ENCODE measurements at places on chromosomes 7 and 10.

DNA sequence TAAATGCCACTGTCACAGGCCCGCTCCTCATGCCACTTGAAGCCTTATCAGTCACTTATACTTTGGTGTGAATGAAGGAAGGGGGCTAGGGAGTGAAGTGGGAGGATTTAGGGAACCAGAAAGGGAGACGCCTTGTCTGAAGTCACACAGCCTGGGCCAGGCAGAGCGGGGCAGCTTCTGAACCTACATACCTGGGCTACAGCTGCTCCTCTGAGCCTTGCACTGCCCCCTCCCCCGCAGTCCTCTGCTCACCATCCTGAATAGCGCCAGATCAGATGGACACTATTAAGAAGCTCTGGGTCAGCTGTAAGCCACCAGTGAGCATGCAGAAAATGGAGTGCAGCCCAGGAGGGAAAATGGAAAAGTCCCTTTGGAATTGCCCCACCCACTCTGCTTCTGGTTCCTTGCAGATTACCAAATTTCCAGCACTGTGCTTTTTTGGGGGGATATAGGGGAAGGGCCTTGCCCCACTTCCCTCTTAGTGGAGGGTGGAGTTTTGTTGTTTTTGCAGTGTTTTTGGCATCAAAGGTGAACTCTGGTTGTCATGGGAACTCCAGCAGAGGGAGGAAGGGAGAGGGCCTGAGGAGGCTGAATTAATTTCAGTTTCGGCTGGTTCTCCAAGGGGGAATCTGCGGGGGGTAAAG lies 35.0 kb upstream of the ADCYAP1R1 start:
- no peak for DNase-seq

GRCh38 chr7:128112018-128112780 lies 81.0 kb upstream of the LRRC4 start:
- DNase-seq = no peak

DNA sequence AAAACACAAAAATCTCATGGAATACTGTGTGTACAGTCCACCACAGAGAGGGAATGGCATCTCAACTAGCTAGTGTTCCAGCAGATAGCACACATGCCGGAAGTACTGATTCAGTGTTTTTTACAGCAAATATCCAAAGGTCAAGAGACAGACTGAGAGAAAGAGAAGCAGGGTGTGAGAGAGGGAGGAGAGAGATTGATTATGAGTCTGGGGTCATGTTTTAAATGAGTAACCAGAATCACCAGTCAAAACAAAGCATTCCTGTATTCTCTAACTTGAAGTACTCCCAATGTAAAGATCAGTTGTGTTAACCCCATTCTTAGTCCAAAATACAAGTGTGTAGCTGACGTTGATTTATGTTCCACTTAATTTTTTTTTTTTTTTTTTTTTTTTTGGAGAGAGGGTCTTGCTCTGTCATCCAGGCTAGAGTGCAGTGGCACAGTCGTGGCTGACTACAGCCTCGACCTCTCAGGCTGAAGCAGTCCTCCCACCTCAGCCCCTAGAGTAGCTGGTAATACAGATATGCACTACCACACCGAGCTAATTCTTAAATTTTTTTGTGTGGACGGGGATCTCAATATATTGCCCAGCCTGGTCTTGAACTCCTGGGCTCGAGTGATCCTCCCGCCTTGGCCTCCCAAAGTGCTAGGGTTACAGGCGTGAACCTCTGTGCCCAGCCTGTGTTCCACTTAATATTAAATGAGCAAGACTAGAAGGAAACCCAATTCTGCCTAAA lies 114.2 kb downstream of the TAF3 start:
- DNase-seq = no peak

DNA sequence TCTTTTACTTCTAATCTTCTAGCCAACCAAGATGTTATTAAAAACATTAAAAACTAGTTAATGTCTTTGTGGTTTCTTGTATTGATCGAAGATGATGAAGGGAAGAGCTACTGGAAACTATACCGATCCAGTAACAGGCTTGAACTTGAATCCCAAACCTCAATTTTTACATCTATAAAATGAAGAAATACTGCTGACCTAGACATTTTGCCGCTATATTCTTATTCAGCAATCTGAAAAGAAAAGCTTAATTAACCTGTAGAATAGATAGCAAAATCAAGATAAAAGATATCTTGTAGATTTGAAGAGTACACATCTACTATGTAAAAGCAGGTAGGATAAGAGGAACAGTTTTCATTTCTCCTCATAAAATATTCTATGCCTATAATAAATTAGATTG lies 326.1 kb upstream of the LRRN3 start:
- no peak for DNase-seq

DNA sequence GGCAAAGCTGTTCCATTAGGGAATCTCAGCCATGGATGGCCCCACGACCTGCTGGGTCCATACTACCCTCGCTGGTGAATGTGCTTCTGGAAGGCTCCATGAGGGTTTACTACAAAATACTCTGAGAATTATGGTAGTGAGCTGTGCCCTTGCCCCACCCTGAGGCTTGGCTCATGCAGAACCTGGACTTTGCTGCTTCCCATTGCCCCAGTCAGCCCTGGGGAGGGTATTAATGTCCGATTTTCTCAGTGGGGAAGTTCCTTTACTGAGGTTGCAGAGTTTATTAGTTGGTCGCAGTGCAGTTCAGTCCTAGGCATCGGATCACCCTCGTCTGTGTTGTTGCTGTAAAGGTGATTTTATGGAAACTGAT lies 310.1 kb downstream of the WDR37 start:
- DNase-seq = no peak

GRCh38 chr10:35378541-35379210 lies 42.4 kb downstream of the CCNY start:
- no peak for DNase-seq

GRCh38 chr7:30896036-30896435 lies 15.6 kb upstream of the AQP1 start:
- no peak for DNase-seq

- DNase-seq = no peak
These were observed 43.0 kb downstream of the PKD1L1 start for GRCh38 chr7:47905076-47905920.

- DNase-seq = no peak
These were observed 173.3 kb upstream of the MKLN1 start for GRCh38 chr7:131154380-131154779.

DNA sequence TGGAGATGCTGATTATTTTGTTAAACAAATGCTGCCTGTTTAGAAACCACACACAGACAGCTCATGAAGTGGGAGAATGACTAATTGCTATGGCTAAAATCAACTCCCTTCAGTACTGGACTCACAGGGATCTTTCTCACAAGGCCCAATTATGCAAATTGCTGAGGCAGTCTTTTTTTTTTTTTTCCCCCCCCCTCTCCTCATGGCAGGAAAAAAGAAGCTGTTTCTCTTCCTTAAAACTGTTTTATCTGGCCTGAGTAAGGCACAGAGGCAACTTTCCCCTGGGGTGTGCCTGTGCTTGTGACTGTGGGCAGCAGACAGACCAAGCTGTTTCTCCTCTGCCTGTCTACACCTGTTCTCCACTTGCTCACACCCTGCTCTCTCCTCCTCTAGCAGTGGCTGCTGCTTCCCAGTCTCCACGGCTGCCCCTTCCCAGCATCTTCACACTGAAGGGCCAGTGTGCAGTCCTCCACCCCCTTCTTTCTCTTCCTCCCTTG lies 65.4 kb upstream of the STEAP1B start:
- no peak for DNase-seq

GRCh38 chr7:77867537-77867865 lies 68.9 kb downstream of the PHTF2 start:
- DNase-seq = no peak

DNA sequence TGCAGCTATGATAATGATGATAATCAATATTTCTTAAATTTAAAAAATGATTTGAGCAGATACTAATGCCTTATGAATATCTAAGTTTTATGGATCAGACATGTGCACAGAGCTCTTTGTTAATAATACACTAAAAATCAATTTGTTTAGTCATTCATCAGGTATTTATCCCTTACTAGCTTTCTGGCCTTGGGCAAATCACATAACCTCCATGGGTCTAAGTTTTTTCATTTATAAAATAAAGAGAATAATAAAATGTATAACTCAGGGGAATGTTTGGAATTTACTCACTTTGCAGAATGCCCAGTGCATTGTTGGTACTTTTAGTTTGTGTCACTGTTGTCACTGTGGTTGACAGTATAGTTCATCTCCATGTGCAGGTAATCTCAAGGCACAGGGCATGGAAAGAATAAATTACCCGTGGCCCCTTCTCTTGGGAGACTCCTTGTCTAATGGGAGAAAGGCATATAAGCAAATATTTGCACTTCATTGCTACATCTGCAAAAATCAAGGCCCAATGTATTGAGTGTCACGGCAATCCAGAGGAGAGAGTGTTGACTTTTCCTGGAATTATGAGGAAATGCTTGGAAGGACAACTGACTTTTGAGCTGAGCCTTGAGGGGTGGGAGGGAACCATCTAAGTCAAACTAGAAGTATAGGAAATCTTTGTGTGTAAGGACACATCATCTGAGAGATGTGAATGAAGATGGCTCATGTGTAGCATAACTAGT lies 64.7 kb upstream of the CTTNBP2 start:
- DNase-seq = no peak

- no peak for DNase-seq
These were observed 84.0 kb downstream of the XRCC2 start for GRCh38 chr7:152591976-152592375.

- DNase-seq = peak; percentile 71
These were observed 174.8 kb downstream of the KIAA1217 start for GRCh38 chr10:24383681-24384106.

DNA sequence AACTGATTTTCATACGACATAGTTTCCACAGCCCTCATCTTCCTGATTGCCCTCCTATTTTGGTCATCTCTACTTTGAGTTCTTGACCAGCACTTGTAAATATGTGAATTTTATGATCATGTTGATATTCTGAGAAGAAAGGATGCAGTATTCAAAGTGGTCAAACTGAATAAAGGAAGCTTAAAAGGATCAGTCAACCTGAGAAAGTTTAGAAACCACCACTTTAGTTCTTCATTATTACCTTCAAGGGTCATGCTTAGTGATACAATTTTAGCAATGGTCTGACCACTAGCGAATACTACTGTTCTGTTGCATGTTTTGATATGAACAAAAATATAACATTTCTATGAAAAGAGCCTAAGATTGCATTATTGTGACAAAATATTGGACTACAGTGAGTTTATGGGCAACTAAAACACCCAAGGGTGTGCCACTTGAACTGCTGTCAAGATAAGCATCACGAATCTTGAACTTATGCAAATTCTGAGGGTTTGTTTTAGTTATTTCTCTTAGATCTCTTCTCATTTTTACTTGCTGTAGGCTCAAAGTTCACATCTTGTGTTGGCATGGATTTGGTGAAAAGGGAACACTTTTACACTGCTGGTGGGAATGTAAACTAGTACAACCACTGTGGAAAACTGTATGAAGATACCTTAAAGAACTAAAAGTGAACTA lies 247.7 kb downstream of the IPMK start:
- DNase-seq = no peak

GRCh38 chr10:65033957-65034356 lies 1512.8 kb downstream of the REEP3 start:
- no peak for DNase-seq

- DNase-seq = no peak
These were observed 512.3 kb upstream of the GALNT17 start for GRCh38 chr7:70619659-70620058.

DNA sequence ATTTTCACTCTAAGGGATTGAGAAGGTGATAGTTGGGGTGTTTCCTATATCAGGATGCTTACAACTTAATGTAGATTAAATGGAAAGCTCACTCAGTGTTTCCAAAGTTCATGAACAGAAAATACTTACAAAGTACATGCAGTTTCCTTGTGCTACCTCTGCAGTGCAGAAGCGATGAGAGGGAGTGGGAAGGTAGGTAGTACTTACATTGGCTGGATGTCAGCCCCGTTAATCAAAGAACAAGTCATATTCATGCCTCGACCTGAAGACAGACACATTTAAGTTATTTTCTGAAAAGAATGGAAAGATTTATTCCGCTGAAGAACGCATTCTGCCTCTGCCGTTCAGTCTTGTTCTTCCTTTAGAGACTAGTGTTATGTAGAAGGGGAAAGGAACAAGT lies 93.1 kb downstream of the ZMYND11 start:
- DNase-seq = no peak

DNA sequence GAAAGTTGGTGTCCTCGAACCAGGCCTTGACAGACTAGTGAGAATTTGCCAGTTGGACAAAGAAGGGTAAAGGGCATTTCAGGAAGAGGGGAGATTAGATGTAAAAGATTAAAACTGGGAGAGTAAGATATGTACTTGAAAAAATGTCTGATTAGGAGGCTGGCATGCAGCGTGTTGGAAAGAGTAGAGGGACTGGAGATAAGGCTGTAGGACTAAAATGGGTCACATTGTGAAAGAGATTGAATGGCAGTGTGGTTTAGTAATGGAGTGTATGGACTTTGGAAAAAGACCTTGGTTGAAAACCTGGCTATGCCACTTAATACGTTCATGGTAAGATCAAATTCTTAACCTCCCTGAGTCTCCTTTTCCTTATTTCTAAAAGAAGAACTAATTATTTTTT lies 14.1 kb downstream of the CREM start:
- no peak for DNase-seq

GRCh38 chr7:80815733-80816132 lies 103.1 kb downstream of the SEMA3C start:
- DNase-seq = no peak

DNA sequence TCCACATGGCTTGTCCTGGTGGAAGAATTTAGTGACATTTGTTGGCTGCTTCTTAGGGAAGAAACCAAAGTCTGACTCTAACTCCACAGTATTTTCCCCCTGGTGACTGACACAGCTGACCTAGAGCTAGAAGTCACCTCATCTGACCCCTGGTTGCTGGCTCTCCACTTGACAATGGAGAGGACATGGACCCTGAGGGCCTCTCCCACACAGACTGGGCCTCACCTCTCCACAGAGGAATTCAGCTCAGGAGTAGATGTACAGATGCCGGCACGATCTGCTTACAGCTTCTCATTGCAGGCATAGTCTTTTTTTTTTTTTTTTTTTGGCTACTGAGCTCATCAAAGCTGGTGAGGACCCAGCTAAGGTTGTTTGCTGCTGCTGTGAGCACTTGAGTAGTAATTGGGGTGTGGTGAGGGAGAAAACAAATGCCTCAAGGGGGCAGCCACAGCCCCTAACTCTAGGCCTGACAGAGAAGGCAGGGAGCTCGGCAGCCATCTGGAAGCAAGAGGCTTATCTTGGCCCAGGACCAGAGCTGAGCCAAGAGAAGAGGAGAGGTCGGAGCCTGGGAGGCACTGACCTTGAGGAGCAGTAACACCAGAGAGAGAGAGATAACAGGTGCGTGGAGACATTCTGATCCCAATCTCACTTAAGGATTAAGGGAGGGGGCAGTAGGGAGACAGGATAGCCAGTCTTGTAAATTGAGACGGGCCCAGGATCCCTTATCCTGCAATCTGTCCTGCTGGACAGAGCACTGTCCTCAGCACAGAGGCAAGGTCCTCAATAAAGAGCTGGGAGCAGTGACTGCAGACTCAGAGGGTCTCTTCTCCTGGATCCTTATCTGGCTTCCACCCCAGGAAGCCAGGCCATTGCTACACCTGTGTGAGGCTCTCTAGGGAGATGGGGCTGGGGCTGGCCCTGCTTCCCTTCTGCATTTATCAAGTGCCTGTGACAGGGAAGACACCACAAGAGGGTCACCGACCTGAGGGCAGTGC lies 9.4 kb downstream of the PRSS58 start:
- no peak for DNase-seq

All from amniotic stem cell (primary cell).